ENCODE measurements at places on chromosomes 1 and 21.

DNA sequence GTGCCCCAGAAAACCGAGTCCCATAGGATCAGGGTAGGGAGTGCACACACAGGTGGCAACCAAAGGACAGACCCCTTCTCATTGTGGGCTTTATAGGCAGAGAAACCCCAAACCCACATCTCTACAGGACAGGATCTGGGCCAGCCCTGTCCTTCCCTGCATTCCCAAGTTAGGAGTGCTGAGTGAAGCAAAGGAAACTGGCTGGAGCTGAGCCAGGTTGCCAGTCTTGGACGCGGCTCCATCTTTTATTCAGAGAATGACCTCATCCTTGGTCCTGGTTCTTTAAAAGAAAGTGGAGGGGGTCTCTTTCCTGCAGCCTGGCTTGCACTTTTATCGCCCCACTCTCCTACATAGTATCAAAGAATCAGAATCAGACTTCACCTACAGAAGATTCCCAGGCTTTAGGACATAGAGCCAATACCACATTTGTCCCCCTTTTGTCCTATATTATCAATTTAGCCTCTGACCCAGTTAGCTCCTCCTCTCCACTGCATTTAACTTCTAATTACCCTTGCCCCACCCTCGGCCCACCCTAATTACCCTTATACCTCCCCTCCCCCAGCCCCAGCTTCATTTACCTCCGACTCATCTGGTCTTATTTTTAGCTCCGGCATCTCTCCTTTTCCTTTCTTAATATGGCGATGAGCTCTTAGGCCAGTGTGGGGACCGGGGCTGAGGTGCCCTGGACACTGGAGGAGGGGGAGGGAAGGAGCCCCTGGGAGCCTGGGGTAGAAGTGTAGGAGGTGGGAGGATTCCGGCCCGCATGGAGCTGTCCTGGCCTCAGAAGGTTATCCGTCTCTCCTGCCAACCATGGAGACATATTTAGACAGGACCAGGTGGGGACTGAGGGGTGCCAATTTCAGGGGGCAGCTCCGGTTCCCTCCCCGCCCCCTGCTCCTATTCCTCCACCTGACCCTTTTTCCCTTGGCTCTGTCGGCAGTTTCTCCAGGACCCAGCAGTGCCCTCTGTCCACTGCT lies at the start of gene CASQ1:
Gene CASQ1 (plus strand): TSS at position 927 of the 977 bp plus-strand sequence. CDS start 177 bp downstream, outside the sequence.
- DNase-seq: no peak

GRCh38 chr1:37741662-37742061 lies 23.3 kb downstream of the EPHA10 start:
- no peak for DNase-seq

GRCh38 chr1:109266965-109267364 lies 16.0 kb downstream of the PSRC1 start:
- no peak for DNase-seq

DNA sequence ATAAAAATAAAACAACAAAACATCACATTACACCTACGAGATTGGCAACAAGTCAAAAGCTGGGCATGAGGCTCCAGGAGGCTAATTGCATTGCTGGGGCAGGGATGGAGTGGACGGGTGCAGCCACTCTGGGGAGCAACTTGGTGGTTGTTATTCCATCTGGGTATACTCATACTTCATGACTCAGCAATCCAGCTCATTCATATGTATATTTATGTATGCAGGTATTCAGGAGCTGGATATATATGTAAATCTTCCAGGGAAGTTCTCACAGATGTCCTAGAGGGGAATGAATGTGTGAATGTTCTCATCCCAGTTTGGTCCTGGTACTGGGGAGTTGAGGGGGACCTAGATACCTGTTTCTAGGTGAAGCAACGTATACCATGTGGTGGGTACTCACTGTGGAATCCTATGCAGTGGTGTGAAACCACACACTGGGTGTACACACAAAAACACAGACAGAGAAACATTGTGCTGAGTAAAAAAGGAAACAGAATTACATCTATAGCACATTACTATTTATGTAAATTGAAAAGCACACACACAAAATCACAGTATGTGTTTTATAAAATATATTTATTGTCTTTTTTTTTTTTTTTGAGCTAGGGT lies 79.7 kb upstream of the RAB4A start:
- DNase-seq: no peak

DNA sequence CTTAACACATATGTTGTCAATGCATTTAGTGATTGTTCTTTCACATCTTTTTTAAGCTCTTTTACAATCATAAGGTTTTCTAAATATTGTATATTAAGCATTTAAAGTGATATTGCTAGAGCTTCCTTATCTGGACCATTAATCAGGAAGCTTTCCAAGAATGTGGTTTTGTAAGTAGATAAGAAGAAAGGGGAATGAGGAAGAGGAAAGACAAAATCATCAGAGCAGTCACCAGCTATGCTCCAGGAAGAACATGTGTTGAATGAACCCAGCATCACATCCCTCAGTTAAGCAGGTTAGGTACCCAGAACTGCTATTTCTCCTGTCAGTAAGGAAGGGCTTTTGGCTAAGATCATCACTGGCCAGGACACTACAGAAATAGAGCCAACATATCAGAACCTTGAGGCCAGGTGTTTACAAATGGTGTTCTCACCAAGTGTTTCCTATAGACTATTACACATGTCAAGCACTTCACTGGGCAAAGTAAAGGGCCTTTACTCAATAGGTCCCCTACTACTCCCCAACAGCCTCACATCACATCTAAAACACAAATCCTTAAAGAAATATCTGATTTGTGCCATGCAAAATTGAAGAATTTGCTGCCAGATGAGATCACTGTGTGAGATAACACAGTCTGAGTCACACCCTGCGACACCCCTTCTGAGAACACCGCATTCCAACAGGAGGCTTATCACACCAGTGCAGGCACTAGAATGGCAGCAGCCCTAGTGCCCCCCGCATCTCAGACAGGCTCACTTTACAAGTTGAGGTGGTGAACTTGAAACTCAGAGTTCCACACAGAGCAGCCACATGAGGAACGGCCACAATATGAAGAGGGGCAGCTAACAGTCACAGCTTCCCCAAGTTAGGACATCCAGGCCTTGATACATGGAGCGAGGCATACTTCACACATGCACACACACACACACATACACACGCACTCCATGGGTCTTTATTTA lies 1.8 kb upstream of the SPRR2A start:
- no peak for DNase-seq

GRCh38 chr1:224273641-224274040 lies 56.3 kb downstream of the NVL start:
- DNase-seq: peak; percentile 23

DNA sequence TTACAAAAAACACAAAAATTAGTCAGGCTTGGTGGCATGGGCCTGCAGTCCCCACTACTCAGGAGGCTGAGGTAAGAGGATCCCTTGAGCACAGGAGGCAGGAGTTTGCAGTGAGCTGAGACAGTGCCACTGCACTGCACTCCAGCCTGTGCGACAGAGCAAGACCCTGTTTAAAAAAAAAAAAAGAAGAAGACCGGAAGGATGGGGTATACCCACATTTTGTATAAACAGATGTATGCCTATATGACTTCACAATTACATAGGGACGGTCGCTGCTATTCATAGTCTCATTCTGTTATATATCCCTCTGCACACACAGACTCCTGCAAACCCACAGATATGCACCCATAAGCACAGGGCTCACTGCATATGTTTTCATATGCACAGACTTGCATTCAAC lies 12.7 kb downstream of the LCK start:
- no peak for DNase-seq
